Stimulated activated CD8-positive, alpha-beta memory T cell treated with anti-CD3 and anti-CD28 coated beads, Interleukin-4, amount 100 ng/mL, for 4 hours (primary cell): ENCODE measurements at places on chromosomes 12 and 14.

- DNase-seq, result no peak
These were observed 11.3 kb upstream of the DACT1 start for GRCh38 chr14:58626431-58626831.

GRCh38 chr12:91954326-91954725, 191.3 kb downstream of the BTG1 start:
- DNase-seq, result no peak

- no peak for DNase-seq
These were observed 64.9 kb downstream of the FBXO33 start for GRCh38 chr14:39367387-39367751.

DNA sequence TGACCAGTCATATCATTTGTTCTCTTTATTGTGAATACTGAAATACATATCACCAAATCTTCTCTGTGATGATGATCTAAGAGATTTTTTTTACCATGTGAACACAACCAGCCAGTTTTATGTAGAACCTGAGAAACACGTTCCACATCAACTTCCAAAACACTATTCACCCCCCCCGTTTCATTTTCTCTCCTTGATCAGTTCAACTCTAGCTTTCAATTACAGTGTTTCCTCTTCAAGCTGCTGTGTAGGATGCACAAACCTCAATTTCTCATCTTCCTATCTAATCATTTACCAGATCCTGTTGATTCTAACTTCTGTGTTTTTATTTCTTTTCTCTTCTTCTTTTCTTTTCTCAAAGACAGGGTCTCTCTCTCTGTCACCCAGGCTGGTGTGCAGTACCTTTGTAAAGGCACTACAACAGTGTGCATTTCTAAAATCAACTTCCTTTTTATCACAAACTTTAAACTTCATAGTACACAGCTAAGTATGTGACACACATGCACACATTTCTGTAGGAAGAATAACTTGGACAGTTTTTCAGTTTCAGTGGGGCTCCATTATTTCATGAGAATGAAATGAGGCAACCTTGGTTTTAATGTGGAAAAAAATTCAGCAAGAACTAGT, 149.9 kb upstream of the FBXO33 start:
- DNase-seq, result no peak

DNA sequence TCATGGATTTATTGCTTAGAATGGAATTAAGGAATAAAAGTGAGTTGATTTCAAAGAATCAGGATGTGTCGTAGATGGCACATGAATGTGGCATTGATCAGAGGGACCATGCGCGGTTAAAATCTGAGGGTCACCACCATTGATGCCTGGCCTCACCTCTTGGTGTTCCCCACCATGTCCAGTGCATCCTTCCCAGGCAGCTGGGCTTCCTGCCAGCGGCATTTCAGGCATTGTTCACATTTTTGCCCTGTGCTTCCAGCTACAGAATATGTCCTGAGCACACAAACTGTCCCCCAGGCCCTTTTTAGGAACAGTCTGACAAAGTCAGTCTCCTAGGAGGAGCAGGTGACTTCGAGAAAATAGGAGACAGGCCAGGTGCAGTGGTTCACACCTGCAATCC, 42.0 kb upstream of the TSPAN9 start:
- no peak for DNase-seq

DNA sequence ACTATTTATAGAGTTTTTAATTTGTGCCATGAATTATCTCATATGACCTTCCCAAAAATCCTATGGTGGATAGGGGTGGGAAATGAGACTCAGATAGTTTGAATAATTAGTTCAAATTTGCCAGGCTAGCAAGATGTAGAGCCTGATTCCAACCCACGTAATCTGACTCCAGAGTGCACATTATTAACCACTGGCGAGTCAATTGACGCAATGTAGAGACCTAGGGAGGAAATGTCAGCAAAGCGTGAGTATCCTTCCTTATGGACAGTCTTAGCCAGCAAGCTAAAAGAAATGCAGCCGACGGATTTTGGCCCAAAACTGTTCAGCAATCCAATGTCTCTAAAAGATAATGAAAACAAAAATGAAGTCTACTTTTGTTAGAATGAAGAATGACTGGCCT, 193.3 kb upstream of the KRR1 start:
- no peak for DNase-seq

- DNase-seq, result no peak
These were observed 5.6 kb downstream of the CNIH1 start for GRCh38 chr14:54435500-54435981.

DNA sequence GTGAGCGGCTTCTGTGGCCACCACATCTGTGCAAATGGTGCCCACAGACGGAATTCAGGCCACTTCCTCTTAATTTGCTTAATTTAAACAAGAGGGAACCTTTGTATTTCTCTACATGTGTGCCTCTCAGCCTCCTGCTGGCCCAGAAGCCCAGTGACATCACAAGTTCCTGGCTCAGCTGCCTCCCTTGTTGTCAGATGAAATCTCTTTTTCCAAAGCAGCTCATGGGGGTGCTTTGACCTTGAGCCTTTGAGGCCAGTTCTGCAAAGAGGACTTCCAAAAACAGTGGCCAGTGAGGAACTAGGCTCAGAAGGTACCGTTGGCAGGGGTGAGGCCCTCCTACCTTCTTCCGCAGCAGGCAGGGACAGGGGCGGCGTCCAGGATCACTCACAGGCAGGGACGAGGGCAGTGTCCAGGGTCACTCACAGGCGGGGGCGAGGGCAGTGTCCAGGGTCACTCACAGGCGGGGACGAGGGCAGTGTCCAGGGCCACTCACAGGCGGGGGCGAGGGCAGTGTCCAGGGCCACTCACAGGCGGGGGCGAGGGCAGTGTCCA, 35.0 kb upstream of the GALNT9 start:
- DNase-seq, result no peak
